GM23338 (cell line): ENCODE measurements at places on chromosomes 7 and 10. TPM values are rescaled to one million over a fixed set of nuclear protein-coding genes. Genes with fewer than 3 reads are reported as not detected.

Gene CTNNA3
- total RNA-seq = 0.50 and 3.3 TPM in 2 replicates

Gene SH2B2
- 21.9 and 30.3 TPM in 2 replicates for total RNA-seq

Gene NODAL
- total RNA-seq = 28.4 and 29.9 TPM in 2 replicates

DNA sequence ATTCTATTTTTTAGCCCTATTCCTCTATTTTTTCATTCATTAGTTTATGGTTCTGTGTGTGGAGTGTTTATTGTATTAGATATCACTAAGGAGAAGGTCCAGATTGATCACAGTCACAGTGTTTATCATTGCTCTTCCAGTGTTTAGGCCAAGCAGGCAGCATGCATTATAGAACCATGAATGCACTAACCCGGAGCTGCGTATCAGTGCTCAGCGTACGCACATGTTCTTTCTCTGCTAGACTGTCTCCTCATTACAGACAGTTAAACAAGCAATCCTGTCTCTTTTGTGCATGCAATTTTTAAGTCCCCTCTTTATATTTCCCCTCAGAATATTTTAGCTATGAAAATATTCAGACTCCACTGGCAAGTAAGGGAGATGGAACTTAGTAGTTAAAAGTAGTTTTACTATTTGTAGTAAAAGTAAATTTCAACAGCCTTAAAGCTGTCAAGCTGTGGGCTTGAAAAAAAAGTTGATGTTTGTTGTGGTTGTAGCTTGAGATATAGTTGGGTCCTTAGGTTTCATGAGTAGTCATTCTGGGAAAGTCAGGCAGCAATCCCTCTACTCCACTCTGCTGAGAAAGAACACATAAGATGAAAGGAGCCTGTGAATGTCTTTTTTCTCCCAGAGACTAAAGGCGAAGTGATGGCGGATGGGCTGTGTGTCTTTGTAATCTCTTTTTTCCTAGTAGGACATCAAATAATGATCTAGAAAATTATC, 260.4 kb downstream of the CDK14 start:
- no peak for DNase-seq
- H3K4me3 ChIP-seq = no peak overlapping the region
- no peak overlapping the region for H3K27ac ChIP-seq
- no peaks in the 10 kb centered on the region for H3K27me3 ChIP-seq

DNA sequence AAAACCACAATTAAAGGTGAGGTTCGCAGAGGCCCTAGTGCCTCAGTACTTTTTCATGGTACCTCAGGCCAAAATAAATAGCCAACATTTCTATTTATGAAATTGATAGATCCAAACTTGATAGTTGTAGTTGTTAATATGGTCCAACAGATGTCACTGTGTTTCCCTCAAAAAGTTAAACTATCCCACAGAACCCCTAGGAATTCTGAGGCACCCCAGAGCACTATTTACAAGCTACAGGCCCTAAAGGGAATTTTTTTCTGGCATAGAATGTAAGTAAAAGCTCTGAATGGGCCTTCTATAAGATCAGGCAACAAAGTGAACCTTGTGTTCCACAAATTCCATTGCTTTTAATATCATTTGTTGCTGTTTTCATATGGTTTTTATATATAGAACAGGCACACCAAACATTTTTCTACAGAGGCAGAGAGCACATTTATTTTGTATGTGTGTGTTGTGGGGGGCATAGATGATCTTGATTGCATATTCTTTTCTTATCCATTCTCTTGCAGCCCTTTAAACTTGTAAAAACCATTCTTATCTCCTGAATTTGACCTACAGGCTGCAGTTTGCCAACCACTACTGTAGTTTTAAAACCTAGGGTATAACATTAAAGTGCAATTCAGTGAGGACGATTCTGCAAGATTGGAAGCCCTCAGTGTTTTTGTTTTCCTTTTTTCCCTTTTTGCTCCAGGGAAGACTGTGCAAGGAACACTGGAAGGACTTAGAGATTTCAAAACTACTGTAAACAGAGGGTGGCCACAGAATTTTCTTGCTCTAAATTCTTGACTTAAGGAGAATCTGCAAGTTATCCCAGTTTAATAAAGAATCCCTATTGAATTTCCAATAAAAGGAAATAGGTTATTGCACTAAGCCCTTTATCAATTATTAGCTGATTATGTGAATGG, 3.5 kb upstream of the ARL4A start:
- H3K27me3 ChIP-seq = no peaks in the 10 kb centered on the region
- H3K4me1 ChIP-seq = peaks cover 17% of the 10 kb centered on the region
- H3K27ac ChIP-seq = no peak overlapping the region
- DNase-seq = peak; percentile 66

Gene PSTK
- 2.3 and 4.8 TPM in 2 replicates for total RNA-seq

Gene UTF1
- 7.7 and 12.2 TPM in 2 replicates for total RNA-seq

- no peaks in the 10 kb centered on the region for H3K27me3 ChIP-seq
- no peak for DNase-seq
- no peaks in the 10 kb centered on the region for H3K4me1 ChIP-seq
- H3K27ac ChIP-seq = no peak overlapping the region
- no peaks in the 10 kb centered on the region for H3K36me3 ChIP-seq
Measured at GRCh38 chr7:116653204-116653603, 18.8 kb upstream of the MET start.

- DNase-seq = no peak
- no peaks in the 10 kb centered on the region for H3K36me3 ChIP-seq
- no peaks in the 10 kb centered on the region for H3K4me1 ChIP-seq
- no peak overlapping the region for H3K27ac ChIP-seq
- H3K4me3 ChIP-seq = no peak overlapping the region
Measured at GRCh38 chr10:9175200-9175599, 1120.7 kb downstream of the GATA3 start.

Gene OPALIN
- not detected in 2 replicates for total RNA-seq

DNA sequence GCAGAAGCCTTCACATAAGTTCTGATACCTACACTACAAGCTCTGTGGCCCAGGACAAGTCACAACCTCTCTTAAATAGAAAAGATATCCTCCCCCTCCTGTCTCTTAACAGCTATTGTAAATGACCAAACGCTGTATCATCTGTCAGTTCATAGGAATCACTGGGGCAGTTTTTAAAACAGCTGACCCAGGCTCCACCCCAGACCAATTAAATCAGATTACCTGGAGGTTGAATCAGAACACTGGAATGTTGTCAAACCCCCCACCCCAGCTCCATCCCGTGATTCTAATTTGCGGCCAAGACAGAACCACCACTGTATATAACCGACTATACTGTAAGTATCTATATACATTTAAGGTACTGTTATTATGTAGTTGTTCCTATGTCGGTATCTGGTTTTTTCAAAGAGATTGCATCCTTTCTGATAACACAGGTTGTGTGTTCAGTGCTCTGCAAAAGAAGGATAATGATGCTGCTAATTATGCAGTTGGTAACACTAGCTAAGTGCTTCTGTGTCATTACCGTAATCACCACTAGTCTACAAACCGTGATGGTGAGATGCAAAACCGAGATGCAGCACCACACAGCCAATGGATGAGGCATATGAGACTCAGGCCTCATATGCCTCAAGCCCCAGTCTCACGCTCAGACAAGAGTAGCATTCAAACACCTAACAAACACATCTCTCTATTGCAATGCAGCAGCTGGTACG, 47.4 kb downstream of the TNS3 start:
- H3K27ac ChIP-seq = no peak overlapping the region
- DNase-seq = peak; percentile 54
- H3K36me3 ChIP-seq = no peaks in the 10 kb centered on the region
- H3K4me3 ChIP-seq = no peak overlapping the region

GRCh38 chr10:16242859-16243613, 193.8 kb upstream of the PTER start:
- peaks cover 9% of the 10 kb centered on the region for H3K4me1 ChIP-seq
- no peaks in the 10 kb centered on the region for H3K27me3 ChIP-seq
- no peaks in the 10 kb centered on the region for H3K36me3 ChIP-seq
- H3K4me3 ChIP-seq = no peak overlapping the region

Gene STK31
- 0.31 and 0.43 TPM in 2 replicates for total RNA-seq
